Activated T-cell treated with anti-CD3 and anti-CD28 coated beads, Interleukin-2, amount 50 U/mL, for 1 hour (primary cell): ENCODE measurements at places on chromosomes 11 and 22.

DNA sequence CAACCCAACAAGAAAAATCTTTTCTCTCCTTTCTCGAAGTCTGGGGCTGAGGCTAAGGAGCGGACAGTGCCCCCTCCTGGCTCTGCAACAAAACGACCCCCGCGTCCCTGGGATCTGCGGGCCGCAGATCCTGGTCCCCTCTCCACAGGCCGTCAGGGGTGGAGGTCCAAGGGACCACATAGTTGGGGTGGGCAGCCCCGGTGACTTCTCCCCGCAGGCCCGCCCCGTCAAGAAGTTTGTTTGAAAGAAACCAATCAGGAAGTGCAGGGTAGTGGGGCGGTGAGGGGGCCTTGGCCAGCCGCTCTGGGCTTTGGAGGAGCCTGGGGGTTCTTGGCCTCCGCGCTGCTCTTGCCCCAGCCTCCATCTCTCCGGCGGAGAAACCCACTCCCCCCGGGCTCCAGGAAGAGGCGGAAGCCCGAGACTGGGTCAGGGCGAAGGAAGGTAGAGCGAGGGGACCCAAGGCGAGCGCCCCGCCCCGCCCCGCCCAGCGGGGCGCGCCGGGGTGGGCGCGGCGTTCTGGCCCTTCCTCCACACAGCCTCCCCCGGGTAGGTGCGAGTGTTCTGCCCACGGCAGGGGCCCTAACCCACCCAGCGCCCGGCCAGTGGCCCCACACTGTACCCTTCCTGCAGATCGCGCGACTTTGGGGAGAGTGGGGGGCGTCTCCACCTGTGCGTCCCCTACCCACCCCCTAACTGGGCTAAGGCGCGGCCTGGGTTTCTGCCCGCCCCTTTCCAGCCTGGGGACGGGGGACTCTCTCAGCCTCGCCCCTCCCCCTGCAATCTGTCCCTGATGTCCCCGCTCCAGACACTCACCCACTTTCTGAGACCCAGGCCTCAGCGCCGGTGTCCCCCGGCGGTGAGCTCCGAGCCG lies 1.3 kb downstream of the TP53I11 start:
- DNase-seq, result peak; percentile 51

DNA sequence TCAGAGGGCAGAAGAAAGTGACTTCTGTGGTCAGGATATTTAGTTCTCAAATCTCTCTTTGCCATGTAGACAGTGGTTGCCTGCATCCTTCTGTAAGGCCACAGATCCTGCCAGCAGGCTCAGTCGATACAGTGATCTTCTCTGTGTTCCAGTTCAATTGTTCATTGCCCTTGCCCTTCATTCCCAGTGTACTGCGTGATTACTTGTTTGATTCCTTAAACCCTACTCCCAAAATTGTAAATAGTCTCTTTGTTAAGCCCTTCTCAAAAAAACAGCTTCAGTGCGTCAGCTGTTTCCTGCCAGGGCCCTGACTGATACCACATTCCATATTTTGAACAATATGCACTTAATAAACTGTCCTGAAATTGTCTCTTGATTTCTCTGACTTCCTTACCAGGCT lies 9.3 kb upstream of the TYR start:
- DNase-seq, result no peak

- peak; percentile 43 for DNase-seq
Observed at GRCh38 chr22:39215426-39216142, 29.2 kb downstream of the PDGFB start.

- DNase-seq, result no peak
Observed at GRCh38 chr11:26677566-26677965, 44.3 kb downstream of the SLC5A12 start.

- DNase-seq, result no peak
Observed at GRCh38 chr11:73139476-73140198, 2.5 kb downstream of the FCHSD2 start.
